Fibroblast of the conjunctiva (primary cell): ENCODE measurements at places on chromosomes 1 and 21.

- DNase-seq = peak; percentile 16
Measured at GRCh38 chr1:19208710-19209438, 1.2 kb downstream of the UBR4 start.

- DNase-seq = no peak
Measured at GRCh38 chr1:232486454-232487207, 143.3 kb downstream of the SIPA1L2 start.

GRCh38 chr1:65691152-65691900, 101.4 kb upstream of the PDE4B start:
- DNase-seq = no peak

DNA sequence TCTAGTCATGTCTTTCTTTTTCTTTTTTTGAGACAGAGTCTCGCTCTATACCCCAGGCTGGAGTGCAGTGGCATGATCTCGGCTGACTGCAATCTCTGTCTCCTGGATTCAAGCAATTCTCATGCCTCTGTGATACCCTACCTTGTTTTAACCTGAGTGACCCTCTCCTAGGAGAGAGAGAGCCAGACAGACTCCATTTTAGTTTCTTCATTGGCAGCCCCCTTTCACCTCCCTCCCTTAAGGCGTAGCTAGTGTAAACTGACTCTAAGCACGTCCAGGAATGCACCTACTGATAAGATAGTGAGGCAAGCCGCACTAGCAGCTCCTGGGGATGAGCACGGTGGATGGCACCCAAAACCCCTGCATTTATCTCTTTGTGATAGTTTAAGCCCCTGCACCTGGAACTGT, 5.2 kb upstream of the PKNOX1 start:
- DNase-seq = no peak

- DNase-seq = no peak
Measured at GRCh38 chr1:76343356-76343755, 268.8 kb downstream of the ST6GALNAC3 start.

- DNase-seq = no peak
Measured at GRCh38 chr1:1293263-1294249, 13.3 kb downstream of the SCNN1D start.

- no peak for DNase-seq
Measured at GRCh38 chr1:225933072-225933471, 7.9 kb downstream of the LEFTY2 start.
